AG09319 (cell line): ENCODE measurements at places on chromosomes 4 and X.

GRCh38 chrX:112851161-112851779 lies 10.6 kb upstream of the AMOT start:
- no peak for DNase-seq

GRCh38 chr4:123748806-123749205 lies 352.2 kb downstream of the SPRY1 start:
- no peak for DNase-seq

- no peak for DNase-seq
Measured at GRCh38 chr4:141077611-141078225, 55.6 kb downstream of the RNF150 start.

GRCh38 chr4:176191974-176192373 lies 3.4 kb downstream of the SPATA4 start:
- DNase-seq: no peak

DNA sequence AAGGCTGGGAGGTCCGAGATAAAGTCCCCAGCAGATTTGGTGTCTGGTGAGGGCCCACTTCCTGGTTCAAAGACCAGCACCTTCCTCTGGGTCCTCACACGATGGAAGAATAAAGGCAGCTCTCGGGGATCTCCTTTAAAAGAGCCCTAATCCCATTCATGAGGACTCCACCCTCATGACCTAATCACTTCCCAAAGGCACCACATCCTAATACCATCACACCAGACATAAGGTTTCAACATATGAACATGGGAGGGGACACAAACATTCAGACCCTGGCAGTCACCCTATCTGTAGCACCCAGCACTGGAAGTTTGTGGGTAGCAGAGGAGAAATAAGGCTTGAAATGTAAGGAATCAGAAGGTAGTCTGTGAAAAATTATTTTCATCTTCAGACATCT lies 112.9 kb upstream of the NOCT start:
- DNase-seq: no peak

DNA sequence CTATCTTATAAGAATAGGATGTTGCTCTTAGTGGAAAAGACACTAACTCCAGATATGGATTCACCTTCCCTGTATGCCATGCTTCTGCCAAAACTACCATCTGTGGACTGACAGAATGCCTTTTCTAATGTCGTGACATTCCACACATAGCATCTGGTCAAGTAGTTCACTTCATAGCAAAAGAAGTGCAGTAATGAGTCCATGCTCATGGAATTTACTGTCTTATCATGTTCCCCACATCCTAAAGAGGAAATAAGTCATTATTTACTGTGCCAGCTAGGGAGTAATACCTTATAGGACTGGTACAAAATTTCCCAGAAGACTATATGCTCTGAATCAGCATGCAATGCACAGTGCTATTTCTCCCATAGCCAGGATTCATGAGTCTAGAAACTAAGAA lies 562.4 kb downstream of the TLL1 start:
- no peak for DNase-seq

DNA sequence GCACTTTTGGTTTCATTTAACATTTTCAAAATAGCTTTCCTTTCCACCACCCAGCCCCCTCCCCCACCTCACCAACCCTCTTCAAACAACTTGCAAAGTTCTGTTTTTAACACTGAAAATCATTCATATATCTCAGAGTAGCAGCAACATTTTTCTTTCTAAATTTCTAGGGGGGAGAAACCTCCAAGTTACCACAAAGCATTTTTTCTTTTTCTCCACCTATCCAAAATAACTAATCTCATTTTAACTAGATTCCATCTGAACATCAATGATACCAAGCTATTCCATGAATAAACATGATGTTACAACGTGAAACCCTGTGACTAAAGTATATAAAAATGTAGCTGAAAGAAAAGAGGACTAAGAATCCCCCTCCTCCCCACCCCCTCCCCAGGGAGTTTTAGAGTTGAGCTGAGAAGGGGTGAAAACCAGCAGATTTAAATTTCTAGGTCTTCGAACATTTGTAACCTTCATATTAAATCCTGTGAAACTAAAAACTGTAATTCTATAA lies 5.2 kb downstream of the LDB2 start:
- DNase-seq: no peak

GRCh38 chrX:148380650-148381561 lies 119.5 kb upstream of the AFF2 start:
- DNase-seq: no peak

DNA sequence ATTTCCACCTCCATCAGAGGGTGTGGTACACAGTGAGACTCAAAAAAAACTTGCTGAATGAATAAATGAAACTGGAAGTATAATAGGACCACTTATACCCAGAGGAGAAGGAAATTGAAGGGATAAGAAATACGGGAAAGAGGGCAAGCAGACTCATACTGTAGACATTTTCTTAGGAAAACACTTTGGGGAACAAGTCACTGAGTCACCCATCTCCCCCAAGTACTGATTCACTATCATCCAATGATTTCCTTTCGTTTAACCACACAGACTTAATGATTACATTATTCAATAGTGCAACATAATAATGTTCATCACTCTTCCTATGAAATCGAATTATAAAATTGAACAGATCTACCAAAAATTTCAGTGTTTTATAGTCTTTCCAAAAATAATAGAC lies 97.1 kb downstream of the LDB2 start:
- DNase-seq: no peak

DNA sequence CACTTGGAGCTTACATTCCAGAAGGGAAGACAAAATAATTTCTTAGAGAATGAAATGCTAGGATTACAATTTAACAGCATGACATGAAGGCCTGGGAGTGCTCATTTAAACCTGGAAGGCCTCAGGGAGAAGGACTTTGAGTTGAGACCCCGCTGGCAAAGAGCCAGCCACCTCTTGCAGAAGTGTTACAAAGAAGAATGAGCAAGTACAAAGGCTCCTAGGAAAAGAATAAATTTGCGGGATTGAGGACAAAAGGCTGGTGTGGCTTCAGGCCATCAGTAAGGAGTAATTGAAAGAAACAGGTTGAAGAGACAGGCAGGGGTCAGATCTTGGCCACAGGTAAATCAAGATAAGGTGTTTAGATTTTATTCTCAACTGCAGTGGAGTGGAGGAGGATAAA lies 3.1 kb upstream of the ELOVL6 start:
- DNase-seq: no peak

- no peak for DNase-seq
Measured at GRCh38 chr4:45931154-45931553, 192.7 kb downstream of the GABRG1 start.

- DNase-seq: no peak
Measured at GRCh38 chrX:110136136-110136535, 133.2 kb downstream of the TMEM164 start.

DNA sequence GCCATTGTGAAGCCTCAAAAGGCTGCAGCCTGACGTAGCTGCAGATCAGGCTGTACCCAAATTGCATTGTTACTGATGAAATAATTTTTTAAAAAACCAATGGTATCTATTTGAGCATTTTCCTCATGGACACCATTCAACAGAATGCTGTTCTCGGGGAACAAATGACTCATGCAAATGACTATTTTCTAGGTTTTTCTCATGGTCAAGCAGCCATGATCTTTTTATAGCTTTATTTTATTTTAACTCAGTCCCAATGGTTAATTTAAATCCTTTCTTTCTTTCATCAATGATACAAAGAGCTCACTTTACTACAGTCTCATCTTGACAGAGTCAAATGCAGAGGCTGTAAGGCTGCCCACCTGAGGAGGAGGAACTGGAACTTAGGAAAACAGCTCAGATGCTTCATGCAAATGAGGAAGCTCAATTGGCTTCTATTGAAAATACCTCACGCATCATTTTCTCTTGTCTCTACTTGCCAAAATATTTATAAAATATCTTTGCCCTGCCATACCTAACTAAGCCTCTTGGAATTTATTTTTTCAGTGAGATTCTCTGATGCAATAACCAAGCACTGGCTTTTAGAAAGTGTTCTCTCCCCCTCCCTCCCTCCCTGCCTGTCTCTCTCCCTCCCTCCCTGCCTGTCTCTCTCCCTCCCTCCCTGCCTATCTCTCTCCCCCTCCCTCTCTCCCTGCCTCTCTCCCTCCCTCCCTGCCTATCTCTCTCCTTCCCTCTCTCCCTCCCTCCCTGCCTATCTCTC lies 81.0 kb downstream of the SORBS2 start:
- no peak for DNase-seq

DNA sequence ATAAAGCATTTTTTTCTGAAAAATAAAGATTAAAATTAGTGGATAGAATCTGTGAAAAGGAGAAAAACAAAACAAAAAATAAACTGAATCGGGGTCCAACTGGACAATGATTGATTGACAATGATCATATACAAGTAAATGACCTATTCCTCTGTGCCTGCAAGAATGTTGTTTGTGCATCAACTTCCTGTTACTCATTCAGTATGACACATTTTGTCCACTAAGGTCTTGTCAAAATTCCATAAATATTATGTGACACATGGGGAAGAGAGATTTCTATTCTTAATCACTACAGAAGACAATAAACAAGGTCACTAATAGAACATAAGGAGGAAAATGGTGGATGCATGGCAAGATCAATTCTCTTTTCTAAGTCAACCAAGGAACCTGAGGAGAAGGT lies 54.9 kb downstream of the F8 start:
- no peak for DNase-seq

DNA sequence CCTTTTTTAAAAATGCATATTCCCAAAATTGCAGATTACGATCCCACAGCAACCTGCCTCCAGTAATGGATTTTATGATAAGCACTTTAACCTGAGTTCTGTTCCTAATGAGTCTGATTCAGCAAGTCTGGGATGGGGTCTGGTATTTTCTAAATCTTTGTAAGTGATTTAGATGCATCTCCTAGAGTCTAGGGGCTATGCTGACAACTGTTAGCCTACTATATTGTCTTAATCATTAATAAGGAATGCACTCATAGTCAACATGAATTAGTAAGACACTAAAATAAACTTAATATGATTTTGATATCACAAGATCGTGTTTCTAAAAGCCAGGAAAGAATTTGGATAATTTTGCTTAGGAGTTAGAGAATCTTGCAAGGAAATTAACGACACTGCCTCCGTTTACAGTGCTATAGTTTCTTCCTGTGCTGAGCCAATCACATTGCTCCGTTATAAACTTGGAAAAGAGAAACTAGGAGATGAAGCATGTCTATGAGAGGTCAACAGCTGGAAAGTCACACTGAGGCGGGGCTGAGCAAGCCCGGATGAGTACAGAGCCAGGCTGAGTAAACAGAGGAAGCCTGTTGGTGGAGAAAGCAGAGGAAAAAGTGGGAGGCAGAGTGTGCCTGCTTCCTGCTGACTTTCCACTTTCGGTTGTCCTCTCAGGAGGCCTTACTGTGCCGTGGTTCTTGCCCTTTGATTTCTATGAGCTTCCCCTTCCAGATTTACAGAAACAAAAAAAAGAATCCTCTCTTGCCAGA lies 5.4 kb downstream of the SCARB2 start:
- peak; percentile 70 for DNase-seq

DNA sequence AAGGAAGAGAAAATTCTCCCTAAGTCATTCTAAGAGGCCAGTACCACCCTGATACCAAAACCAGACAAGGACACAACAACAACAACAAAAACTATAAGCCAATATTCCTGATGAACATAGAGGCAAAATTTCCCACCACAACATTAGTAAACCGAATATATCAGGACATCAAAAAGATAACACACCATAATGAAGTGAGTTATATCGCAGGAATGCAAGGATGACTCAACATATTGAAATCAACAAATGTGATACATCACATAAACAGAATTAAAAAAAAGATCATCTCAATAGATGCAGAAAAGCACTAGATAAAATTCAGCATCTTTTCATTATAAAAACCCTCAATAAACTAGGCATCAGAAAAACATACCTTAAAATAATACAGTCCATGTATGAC lies 1844.4 kb upstream of the PCDH10 start:
- DNase-seq: no peak

- peak; percentile 3 for DNase-seq
Measured at GRCh38 chrX:73944563-73944908, 359.4 kb upstream of the ZCCHC13 start.

DNA sequence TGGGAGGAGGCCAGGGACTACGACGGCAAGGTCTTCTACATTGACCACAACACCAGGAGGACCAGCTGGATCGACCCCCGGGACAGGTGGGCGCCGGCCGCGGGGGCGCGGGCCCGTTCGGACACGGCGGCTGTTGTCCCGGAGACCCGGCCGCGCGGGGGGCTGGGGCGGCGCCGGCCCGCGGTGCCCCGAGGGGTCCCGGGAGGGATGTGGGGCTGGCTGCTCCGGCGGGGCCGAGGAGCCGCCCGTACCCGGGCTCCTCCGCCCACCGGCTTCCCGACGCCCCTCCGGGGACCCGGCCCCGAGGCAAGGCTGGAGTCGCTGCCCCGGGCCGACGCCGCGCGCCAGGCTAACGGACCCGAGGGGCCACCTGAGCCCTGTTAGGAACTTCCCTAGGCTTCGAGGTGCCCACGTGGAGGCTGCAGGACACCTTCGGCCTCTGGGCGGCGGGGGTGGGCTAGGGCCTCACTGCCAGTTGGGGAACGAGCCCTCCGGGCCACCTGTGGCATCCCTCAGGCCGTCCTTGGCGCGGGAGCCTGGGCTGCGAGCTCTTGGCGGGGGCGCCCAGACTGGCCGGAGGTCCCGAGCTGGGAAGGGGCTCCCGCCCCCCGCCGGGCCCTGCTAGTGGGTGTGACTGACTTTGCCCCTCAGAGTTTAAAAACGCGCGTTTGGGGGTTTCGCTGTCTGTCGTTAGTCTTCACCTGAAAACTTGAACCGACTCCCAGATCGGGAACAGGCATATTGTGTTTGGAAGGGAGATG lies 660 bp downstream of the WWC2 start:
- DNase-seq: no peak

DNA sequence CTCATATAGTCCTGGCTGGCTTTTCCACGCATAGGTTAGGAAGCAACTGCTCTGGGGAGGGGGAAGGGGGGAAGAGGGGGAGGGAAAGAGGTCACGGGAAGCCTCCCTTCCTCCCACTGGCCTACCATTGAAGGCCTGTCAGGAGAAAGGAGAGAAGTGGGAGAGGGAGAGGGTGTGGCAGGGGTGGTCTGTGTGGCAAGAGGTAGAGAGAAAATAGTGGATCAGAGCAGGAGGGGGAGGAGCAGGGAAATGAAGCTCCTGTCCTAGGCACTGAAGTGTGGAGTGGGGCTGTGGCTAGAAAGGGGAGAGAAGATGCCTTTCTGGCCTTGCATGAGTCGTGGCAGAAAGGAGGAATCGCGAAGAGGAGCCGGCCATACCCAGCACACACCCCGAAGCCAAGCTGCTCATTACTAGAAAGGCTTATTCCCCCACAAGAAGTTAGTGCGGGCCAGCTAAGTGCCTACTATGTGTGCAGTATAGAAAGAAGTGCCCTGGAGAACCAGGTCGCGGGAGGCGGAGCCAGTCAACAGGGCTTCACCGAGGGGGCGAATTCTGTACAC lies 1.1 kb upstream of the TMEM164 start:
- DNase-seq: no peak
